ENCODE measurements at places on chromosomes 11 and 22.

DNA sequence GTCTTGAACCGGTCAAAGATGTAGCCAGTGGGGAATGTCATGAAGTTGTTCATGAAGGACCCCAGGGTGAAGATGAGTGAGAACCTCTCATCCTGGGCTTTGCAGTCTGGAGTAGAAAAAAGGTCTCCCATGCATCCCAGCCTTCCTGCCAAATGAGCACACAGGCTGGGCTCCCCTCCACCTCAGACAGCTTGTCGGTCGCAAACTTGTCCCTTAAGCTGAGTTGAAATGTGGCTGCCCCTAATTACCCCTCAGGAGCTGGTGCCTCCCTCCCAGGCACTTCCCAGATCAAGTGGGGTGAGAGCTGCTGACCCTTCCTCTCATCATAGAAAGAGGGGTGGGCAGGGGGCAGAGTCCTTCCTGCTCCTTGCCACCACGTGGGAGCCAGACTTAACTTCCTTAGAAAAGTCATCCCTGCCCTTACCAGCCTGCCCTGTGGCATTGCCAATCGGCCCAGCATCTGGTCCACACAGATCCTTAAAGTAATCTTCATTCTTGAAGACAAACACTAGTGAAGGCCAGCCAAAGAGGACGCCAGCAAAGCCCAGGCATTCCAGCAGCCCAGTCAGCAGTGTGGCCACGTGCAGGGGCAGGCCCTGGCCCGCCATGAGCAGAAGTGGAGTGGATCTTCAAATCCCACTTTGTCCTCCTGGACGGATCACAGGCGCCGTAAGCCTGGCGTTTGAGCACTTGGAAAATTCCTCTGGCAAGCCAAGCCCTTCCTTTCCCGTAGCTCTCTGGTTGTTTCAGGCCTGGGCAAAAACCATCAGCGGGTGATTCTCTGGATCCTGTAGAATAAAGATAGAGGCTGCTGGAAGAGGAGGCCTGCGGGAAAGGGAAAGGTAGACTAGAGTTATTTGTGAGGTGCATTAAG is 1.1 kb downstream of the SLC43A3 start:
- no peak for DNase-seq

- no peak for DNase-seq
These were observed 60.9 kb downstream of the PDHX start for GRCh38 chr11:34977089-34977912.

DNA sequence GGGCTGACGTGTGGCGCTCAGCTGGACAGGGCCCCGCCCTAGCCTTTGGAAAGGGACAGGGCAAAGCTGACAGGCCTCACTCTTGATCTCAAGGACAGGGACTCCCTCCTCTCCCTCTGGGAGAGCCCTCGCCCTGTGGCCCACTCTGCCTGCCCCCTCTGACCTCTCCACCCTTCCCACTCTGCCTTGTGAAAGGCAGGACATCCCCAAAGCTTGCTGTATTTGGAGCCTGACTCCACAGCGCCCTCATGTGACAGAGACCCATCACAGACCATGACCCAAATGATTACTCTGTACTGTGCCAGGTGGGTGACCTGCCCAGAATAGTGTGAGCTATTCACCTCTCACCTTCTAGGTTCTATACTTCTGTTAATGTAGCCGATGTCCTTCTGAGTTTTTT is 18.8 kb downstream of the P2RY2 start:
- peak; percentile 86 for DNase-seq

- DNase-seq, result peak; percentile 75
These were observed 58.1 kb downstream of the LRP5 start for GRCh38 chr11:68370211-68371111.

DNA sequence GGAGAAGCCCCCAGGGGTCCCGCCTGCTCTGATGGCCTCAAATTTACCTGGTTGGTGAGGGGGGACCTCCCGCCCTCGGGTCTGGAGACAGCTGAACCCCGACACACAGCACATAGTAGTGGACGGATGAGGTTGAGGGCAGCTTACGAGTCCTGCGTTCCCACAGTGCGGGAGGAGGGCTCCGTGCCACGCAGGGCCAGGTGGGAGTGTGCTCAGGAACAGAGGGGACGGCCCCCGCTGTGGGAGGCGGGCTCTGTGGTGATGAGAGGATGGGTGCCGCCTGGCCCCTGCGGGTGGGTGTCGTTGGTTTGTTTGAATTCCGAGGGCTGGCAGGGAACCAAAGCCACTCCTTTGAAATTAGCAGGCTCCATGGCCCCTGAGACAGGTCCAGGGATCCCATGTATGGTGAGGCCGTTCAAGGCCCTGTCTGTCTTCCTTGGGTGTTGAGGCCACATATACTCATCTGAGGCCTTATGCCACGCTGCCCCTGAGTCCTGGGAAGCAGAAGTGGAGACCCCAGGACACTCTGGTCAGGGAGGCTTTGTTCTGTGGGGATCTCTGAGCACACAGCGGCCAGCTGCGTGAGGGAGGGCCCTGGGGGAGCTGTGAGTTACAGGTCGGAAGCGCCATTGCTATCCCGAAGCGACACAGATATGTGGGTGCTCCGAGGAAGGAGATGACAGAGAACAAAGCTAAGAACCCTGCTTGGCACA is 21.9 kb downstream of the NADSYN1 start:
- no peak for DNase-seq

GRCh38 chr22:35597692-35598395 is 19.3 kb downstream of the MB start:
- no peak for DNase-seq

- peak; percentile 57 for DNase-seq
These were observed 81.5 kb upstream of the PPARA start for GRCh38 chr22:46068593-46069491.

DNA sequence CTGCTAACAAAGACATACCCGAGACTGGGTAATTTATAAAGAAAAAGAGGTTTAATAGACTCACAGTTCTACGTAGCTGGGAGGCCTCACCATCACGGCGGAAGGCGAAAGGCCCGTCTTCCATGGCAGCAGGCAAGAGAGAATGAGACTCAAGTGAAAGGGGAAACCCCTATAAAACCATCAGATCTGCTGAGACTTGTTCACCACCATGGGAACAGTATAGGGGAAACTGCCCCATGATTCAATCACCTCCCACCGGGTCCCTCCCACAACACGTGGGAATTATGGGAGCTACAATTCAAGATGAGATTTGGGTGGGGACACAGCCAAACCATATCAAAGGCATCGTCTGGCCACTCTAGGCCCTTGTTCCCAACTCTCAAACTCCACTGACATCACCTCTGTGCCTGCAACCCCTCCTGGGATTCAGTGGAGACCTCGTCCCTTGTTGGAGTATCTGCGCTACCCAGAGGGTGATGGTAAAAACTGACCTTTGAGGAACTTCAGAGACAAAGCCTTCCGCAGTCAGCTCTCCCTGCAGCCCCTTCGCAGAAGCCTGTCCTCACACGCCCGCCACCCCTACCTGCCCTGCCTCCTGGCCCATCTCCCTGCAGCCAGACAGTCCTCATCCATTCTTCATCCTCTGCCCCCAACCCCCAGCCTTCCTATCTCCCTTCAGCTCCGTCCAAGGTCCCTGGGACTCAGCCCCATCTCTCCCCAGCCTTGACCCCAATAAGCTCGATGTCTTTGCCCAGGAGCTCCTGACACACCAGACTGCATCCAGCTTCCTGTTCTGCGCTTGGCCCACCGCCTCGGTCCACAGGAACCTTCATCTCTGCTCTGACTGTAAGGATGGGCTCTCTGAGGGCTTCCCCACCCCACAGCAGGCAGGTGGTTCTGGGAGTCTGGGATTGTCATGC is 15.8 kb downstream of the CCND1 start:
- no peak for DNase-seq

DNA sequence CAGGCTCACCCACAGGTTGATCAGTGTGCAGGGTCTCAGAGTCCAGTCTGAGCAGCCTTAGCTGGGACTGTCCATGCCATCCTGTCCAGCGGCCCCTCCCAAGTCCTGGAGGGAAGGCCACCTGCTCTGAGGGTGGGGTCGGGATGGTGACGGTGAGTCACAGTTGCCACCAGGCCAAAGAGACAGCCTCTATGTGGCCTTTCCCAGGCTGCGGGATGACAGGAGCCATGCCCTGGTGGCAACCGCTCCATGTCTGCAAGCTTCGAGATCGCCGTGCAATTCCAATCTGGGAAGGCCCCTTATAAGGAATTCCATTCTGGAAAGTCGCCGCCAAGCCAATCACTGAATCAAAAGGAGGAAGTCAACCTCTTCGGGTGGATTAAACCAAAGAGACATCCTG is 47.5 kb downstream of the RTL6 start:
- DNase-seq, result no peak

DNA sequence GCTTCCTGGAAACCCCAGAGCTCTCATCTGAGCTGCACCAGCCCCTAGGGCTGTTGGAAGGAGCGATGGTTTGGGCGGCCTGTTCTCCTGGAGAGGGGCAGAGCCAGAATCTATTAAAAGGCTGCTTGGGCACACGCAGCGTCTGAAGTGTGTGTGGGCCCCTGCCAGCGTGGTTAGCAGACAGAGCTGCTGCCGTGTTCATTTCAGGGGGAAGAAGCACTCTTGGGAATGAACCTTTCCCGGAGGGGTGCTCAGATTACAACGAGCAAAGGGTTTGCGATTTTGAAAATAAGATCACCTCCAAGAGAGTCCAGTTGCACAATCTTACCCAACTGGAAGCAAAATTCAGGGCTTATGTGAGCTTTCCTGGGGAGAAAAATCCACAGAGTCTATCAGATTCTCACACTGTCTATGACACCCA is 12.9 kb downstream of the ANO1 start:
- DNase-seq, result no peak

DNA sequence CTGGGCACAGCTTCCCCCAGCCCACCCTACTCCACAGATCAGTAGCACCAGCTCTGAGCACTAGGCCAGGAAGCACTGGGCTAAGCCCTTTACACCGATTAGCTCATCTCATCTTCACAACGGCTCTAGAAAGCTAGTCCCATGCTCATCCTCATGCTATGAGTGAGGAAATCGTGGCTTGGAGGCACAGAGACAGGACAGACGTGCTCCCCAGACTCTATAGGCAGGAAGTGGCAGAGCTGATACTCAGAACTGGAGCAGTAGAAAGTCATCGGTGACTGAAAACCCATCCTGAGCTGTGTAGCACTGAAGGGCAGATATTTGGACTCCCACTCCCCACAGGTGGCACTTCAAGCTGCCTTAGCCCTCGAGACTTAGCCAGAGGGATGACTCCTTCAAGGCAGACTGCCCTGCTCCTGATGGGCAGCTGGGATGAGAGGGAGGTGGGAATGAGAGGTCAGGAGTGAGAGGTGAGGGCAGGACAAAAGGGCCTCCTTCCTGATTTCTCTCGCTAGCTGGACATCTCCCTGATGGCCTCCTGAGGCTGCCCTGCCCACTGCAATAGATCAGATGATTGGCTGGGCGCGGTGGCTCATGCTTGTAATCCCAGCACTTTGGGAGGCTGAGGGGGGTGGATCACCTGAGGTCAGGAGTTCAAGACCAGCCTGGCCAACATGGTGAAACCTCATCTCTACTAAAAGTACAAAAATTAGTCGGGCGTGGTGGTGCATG is 9.7 kb downstream of the CD5 start:
- DNase-seq, result no peak

DNA sequence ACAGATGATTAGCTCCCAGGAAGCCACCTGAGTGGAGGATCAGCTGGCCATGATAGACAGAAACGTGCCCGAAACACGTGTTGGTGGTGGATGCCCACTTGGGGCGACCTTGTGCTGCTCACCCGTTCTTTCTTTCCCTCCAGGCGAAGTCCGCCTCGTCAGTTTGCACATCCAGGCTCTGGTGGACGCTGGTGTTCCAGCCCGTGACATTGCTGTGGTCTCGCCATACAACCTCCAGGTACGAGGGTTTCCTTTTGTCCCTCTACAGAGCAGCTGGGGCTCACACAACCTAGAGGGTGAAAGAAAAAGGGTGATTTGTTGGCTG is 30.6 kb downstream of the IGHMBP2 start:
- no peak for DNase-seq

DNA sequence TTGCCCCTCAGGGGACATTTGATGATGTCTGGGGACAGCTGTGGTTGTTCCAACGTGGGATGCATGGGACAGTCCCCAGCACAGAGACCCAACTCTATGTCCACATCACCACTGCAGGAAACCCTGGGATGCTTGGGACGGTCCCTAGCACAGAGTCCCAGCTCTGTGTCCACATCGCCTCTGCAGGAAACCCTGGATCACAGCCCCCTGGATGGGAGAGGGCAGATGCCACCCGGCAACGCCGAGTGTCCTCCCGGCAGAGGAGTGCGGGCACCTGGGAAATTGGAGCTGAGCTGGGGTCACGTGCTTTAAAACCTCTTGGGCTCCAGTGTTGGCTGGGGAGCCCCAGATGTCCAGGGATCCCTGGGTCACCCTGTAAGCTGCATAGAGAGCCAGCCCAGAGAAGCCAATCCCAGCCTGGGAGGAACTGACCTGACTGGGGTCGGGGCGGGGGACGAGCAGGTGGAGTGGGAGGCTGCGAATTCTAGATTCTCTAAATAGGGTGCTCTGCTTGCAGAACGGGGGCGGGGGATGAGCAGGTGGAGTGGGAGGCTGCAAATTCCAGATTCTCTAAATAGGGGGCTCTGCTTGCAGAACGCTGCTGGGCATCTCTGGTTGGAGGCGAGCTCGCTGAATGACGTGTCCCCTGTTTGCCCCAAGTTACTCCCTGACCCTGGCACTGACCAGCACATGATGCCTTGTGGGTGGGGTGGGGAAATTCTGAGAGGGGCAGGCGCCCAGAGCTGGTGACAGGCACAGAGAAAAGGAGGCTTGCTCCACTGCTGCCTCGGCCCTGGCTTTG is 1197.8 kb downstream of the BRD1 start:
- DNase-seq, result no peak

GRCh38 chr11:47514825-47515647 is 37.9 kb downstream of the CELF1 start:
- peak; percentile 11 for DNase-seq

- peak; percentile 86 for DNase-seq
These were observed 382 bp downstream of the RASSF10 start for GRCh38 chr11:13009476-13009920.

DNA sequence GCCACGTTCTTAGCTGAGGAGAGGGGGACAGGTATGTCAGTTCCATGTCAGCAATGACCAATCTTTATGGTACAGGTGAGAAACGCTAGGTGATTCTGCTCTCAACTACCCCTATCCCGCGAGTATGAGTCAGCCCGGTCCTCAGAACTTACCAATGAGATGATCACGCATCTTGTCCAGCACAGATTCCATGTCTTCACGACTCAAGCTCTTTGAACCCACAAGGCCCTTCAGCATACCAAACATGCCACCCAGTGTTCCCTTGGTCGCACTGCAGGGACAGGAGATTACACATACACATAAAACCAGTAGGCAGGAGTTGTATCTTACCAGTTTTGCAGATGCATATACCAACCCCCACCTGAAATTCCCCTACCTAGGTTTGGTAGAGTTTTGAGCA is 2.9 kb downstream of the SRPRA start:
- peak; percentile 27 for DNase-seq
